ENCODE measurements at places on chromosomes 2 and 18.

GRCh38 chr18:49855711-49856415 is 42.5 kb upstream of the ACAA2 start:
- no peak for DNase-seq

DNA sequence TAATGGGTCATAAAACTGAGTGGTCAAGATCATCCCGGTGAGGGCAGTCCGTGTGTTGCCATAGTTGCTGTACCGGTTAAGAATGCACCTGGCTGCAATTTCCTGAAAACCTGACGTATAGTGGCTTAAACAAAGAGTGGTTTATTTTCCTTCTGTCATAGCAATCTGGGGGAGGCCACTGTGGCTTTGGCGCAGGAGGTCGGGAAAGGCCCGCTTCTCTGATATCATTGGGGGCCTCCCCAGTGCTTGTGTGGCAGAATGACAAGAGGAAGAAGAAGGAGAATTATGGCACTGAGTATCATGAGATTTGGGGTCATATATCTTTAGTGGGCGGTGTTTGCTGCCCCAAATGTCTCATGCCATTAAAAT is 4.4 kb downstream of the C2orf92 start:
- DNase-seq: no peak

DNA sequence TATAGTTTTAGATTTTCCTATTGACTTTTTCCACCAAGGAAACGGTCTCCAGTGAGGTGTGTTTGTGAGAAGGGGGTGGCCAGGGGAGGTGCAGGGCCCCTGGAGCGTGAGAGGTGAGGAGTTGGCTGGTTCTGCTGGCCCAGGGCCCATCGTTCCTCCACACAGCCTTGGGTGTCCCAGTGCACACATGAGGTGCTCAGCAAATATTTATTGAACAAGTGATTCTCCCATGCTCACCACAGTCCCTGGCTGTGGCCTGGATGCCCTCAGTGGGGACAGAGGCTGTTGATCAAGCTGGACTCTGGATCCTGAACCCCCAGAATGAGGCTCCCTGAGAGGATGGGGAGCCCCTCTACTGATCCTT is 5.0 kb downstream of the HAAO start:
- DNase-seq: no peak

GRCh38 chr18:79378536-79379250 is 17.0 kb upstream of the NFATC1 start:
- peak; percentile 81 for DNase-seq

DNA sequence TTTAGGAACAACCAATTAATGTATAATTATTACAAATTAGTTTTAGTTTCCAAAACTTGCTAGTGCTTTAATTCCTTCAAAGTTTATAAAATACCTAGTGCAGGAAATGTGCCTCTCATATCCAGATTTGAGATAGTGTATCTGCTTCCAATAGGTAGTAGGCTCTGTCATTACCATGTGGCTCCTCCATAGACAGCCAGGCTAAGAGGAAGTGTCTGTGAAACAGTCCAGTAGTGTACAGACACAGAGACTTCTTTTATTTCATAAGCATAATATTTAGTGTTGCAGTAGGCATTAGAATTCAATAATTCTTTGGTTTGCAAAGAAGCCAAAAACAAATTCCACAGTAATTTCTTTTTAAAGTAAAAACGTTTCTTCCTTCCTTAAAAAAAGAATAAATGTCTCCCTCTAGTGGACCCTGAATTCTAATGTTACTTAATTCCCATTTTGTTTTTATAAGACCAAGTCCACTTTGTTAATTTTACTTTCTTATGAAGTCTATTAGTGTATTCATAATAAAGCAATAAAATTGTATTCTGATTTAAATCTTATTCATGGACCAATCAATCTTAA is 101.2 kb downstream of the NEB start:
- no peak for DNase-seq

DNA sequence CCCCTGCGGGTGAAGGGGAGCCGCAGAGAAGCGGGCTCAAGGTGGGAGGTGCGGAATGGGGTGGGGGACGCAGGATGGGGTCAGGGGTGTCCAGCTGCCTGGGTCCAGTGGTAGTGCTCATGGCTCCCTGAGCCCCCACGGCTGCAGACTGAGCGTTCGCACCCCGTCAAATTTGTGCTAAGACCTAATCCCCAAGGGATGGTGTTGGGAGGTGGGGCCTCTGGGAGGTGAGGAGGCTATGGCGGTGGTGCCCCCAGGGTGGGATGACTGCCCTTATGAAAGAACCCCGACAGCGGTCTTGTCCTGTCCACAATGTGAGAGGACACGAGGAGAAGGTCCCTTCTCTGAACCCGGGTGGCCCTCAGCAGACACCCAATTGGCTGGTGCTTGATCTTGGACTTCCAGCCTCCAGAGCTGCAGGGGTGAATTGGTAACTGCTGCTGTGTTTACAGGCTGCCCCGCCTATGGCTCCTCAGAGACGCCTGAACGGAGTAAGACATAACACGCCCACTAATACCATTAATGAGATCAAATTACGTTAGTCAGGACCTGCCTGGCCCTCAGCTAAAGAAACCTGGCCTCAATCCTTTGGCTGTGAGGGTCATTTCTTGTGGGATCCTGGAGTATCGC is 42.6 kb downstream of the PXDN start:
- DNase-seq: no peak

DNA sequence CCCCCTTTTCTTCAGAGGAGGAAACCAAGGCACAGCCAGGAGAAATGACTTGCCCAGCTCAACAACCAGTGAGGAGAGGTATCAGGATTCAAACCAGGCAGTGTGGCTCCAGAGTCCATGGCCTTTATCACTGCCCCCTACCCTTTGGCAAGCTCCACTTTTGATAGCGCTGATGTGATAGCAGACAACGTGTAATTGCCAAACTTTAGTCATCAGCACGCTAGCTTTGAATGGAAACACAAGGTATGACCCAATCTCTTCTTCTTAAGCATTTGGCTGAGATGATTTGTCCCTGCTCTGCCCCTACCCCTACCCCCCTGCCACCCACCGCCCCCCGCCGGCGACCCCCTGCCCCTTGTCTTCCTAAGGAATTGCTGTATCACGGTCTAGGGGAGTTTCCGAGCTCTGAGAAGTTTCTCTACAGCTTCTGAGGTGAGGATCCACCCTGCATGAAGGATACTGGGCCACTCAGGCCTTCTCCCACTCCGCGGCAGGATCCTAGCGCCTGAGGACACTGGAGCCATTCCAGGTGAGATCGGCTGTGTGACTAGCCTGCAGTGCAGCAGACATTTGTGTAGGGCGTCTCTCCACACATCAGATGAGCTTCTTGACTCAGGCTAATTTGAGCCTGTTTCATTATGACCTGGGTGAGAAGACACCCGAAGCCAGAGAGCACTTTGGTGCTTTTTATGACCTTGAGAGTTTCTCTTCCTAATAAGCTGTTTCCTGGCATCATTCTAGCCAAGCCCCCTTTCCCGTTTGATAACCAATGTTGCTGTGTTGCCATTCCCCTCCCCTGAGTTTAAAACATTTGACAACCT is 75.1 kb upstream of the MAP4K4 start:
- no peak for DNase-seq

- no peak for DNase-seq
These were observed 33.7 kb downstream of the EHBP1 start for GRCh38 chr2:62738981-62739936.

- peak; percentile 17 for DNase-seq
These were observed 175.6 kb downstream of the PRKCE start for GRCh38 chr2:45826884-45827635.

- no peak for DNase-seq
These were observed 514.9 kb downstream of the PTPRM start for GRCh38 chr18:8081872-8082553.

DNA sequence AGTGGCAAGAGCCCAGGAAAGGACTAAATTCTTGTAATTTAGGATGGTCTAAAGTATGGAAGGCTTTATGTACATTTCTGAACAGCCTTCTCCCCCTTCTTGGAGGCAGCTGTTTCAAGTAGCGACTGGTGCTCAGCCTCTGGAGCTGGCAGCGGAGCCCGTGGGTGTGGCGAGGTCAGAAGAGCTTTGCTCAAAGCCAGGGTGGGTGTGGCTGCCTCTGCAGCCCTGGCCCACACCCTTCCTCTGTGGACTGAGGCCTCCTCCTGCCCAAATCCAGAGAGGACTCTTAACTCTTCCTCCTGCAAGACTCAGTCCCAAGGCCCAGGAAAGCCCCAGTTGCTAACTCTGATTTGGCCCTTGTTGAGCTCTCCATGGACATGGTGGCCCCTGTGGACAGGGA is 202.1 kb upstream of the REV1 start:
- DNase-seq: no peak

- no peak for DNase-seq
These were observed 21.6 kb downstream of the GPR55 start for GRCh38 chr2:230903231-230904150.

GRCh38 chr2:10267551-10268465 is 34.9 kb upstream of the HPCAL1 start:
- no peak for DNase-seq

- no peak for DNase-seq
These were observed 8.0 kb downstream of the ZNF396 start for GRCh38 chr18:35369126-35369525.

GRCh38 chr2:173165443-173166238 is 90.0 kb downstream of the MAP3K20 start:
- no peak for DNase-seq

DNA sequence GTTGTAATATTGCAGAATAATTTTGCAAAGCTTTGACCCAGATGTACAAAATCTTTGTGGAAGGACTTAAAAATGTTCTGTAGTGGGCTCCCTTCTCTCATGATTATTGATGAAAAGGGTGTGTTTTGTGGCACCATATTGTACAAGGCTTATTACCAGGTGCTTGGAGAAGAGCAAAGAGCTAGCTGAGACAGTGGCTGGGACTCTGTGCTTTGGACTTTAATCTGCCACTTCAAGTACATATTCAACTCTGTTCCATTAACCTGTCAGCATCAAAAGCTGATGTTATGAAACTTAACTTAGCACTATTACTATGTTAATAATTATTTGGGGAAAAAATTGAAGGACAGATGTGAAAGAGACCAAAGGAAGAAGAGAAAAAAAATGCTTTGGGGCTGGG is 31.0 kb downstream of the CCDC195 start:
- DNase-seq: no peak

- DNase-seq: no peak
These were observed 62.2 kb downstream of the TTC21B start for GRCh38 chr2:165891345-165891744.

DNA sequence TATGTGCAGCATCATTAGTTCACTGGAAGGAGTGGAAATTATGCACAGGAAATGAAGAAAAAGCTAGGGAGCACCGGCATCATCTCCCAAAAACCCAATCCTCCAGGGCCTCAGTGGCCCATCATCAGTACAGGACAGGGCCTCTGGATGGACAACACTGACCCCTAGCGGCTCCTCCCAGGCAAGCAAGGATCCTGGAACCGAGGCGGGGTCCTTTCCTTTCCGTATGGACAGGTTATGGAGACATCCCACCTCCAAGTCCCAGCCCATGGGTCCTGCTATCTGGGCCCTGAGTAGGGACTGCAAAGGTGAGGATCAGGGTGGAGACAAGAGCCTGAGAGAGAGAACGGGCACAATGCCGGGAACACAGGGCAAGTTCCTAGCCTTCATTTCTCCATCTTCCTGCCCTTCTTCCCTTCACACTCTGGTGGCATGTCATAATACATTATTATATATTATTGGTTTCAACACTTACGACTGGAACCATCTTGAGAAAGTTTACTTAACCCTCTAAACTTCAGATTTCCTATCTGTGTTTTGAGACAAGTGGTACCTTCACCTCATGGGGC is 68.2 kb downstream of the ZNF516 start:
- no peak for DNase-seq

GRCh38 chr2:42742740-42743658 is 20.9 kb downstream of the OXER1 start:
- DNase-seq: no peak

Measured in caudate nucleus (tissue), 63 donors.